ENCODE measurements at places on chromosomes 7 and 10.

GRCh38 chr7:128404143-128404681, 5.6 kb downstream of the IMPDH1 start:
- no peak for DNase-seq

- DNase-seq: no peak
Observed at GRCh38 chr7:105365541-105366534, 22.9 kb downstream of the SRPK2 start.

- DNase-seq: no peak
Observed at GRCh38 chr7:126755381-126755780, 497.4 kb downstream of the GRM8 start.

DNA sequence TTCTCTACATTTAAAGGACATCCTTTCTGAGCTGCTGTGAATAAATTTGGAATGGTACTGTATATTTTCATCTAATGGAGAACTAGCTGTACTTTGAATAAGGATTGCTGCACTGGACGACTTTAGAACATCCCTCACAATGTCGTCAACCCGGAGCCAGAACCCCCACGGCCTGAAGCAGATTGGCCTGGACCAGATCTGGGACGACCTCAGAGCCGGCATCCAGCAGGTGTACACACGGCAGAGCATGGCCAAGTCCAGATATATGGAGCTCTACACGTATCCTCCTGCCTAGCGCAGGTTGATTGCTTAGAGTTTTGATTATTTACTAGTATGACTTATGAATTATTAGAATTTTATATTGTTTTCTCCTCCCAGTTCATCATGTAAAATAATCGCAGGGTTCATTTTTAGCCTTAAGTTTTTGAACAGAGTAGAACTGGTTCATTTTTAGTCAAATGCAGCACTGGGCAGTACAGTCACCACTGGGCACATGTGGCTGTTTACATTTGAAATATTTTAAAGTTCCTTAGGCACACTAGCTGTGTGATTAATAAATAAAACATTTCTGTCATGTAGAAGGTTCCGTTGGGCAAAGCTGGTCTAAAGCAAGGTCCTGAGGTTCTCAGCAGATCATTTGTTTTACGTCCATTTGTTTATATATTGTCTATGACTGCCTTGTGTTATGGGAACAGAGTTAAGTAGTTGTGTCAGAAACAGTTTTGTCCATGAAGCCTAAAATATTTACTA, 31.5 kb downstream of the CUL1 start:
- DNase-seq: no peak

- no peak for DNase-seq
Observed at GRCh38 chr10:124534826-124535601, 73.4 kb downstream of the LHPP start.

GRCh38 chr10:98382691-98383101, 32.3 kb downstream of the PYROXD2 start:
- DNase-seq: no peak

GRCh38 chr10:77082601-77083252, 554.9 kb downstream of the KCNMA1 start:
- DNase-seq: no peak

GRCh38 chr7:34211018-34211417, 305.7 kb downstream of the BMPER start:
- no peak for DNase-seq

- no peak for DNase-seq
Observed at GRCh38 chr7:141225916-141226618, 152.2 kb downstream of the TMEM178B start.

DNA sequence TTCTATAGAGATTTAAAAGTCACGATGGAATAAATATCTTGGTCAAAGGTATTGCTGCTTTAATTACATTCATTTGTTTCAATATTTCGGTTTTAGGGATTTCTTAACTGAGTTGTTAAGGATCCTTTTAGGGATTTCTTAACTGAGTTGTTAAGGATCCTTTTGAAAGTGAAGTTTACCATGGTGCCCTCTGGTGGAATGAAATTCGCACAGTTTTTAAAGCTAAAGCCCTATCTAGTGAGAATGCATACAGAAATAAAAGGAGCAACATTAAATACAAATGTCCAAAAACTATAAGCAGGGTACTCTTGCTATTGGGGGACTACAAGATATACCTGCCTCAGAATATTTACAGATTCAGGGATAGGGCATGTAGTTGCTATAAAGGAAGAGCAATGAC, 193.7 kb downstream of the RNLS start:
- DNase-seq: peak; percentile 66

DNA sequence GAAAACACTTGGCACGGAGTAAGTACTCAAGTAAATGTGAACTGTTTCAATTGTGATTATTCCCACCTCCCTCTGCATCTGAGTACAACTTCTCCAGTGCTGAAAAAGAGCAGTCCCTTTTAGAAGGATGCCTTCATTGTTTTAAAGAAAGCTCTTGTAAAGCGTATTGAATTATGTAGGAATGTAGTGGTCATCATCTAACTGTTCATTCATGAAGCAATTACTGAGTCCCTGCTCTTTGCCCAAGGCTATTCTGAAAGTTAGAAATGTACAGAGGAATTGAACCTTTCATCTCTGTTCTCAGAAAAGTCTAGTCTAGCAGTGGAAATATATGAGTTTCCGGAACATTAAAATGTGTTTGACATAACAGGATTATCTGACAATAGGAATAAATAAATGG, 127.8 kb downstream of the CACNB2 start:
- no peak for DNase-seq

DNA sequence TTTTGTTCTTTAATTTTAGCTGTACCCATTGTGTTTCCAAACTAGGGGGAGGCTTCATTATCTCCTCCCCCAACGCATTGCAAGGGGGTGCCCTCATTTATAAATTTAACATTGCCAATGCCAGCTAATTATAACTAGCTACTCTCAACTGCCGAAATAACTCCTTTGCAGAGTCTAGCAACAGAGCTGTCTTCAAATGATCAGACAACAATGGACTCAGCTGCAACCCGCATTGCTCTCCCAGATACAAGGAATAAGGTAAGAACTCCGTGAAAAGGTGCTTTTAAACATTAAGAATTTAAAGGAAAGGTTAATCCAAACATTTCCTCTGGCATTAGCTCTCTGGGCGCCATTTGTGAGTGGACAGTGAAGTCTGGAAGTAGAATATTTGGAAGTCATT, 116.2 kb downstream of the GFRA1 start:
- DNase-seq: no peak

- DNase-seq: no peak
Observed at GRCh38 chr7:96870185-96870584, 135.2 kb upstream of the DLX6 start.

GRCh38 chr7:52079726-52080125, 763.1 kb upstream of the COBL start:
- no peak for DNase-seq

- no peak for DNase-seq
Observed at GRCh38 chr10:101495324-101495925, 92.6 kb downstream of the POLL start.

- DNase-seq: no peak
Observed at GRCh38 chr7:110854651-110855050, 236.3 kb upstream of the LRRN3 start.

GRCh38 chr7:122887198-122887597, 938 bp upstream of the CADPS2 start:
- DNase-seq: no peak

GRCh38 chr10:27893358-27893954, 105.4 kb downstream of the ODAD2 start:
- DNase-seq: no peak

DNA sequence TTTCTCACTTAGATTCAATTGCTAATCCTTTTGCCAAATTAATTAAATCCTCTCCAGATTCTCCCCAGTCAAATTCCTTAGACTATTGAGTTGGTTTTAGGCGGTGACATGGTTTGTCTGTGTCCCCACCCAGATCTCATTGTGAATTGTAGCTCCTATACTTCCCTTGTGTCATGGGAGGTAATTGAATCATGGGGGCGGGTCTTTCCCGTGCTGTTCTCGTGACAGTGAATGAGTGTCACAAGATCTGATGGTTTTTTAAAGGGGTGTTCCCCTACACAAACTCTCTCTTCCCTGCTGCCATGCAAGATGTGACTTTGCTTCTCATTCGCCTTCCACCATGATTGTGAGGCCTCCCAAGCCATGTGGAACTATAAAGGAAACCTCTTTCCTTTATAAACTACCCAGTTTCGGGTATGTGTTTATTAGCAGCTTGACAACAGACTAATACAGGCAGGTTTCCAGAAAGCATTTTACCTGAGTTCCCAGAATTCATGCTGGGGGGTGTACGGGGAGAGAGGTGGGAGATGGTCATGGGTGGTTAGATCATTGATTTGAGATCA, 44.7 kb upstream of the GARS1 start:
- no peak for DNase-seq

DNA sequence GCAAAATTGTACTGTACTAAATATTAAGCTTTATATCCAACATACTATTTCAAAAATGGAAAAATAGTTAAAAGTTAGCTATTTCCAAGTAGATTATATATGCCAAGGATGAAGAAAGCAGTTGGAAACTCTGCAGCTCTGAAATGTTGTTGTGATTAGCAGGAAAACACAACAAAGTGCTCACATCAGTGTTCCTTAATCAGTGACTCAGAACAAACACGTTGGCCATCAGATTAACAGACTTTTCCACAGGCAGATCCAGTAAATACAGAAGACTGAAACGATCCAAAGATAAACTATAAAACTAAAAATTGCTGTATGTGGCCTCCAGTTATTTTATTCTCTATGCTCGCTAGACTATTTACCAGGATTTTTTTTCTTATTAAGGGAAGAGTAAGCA, 99.6 kb upstream of the SEMA3D start:
- no peak for DNase-seq

DNA sequence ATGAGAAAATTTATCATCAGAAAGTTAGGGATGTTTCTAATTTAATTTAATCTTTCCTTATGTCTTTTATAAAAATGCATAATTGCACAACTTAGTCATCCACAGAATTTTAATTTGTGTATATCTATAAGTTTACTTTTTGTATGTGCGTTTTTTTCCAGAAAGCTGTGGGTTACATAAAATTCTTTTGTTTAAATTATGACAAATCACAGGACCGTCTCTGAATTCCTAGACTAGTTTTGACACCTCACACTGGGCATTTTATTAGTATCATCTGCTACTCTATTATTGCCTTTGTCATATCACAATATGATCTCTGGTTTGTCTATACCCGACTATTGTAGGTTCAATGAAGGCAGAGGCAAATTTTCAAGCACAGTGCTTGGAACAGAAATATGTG, 482.4 kb upstream of the SEMA3D start:
- no peak for DNase-seq

DNA sequence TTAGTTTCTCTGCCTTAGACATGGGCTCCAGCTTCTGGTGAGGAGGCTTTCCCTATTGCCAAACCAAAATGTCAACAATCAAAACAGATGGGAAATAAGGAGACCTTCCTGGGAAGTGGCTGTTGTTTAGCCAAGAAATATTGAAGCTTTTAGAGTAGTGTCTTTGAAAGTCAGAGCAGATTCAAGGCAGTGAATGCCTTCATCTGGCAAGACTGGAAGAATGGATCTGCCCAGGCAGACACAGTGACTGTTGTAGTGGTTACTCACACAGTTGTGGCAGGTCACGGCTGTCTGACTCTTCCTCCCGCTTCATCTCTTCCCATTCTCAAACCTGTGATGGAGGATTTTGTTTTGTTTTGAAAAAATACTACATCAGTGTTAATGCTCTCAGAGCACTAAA, 154.1 kb upstream of the ADO start:
- no peak for DNase-seq

GRCh38 chr10:36515319-36515718, 610.1 kb upstream of the ANKRD30A start:
- no peak for DNase-seq

DNA sequence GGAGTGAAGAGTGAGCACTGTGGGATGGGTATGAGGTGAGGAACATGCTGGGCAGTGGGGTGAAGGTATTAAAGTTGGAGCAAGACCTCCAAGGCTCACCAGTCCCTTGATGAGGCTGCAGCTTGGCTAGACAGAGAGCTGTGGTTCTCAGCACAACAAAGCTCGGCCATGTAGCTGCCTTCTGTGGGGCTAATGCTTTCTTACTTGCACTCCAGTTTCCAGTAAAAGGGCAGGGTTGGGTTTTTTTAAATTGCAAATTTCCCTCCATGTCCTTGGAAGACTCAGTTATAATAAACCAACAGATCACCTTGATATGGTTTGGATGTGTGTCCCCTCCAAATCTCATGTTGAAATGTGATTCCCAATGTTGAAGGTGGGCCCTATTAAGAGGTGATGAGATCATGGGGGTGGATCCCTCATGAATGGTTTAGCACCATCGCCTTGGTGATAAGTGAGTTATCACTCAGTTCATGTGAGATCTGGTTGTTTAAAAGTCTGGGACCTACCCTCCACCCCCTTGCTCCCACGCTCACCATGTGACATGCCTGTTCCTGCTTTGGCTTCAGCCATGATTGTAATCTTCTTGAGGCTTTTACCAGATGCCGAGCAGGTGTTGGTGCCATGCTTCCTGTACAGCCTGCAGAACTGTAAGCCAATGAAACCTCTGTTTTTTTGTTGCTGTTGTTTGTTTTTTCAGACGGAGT, 55.9 kb downstream of the ATXN7L1 start:
- no peak for DNase-seq

DNA sequence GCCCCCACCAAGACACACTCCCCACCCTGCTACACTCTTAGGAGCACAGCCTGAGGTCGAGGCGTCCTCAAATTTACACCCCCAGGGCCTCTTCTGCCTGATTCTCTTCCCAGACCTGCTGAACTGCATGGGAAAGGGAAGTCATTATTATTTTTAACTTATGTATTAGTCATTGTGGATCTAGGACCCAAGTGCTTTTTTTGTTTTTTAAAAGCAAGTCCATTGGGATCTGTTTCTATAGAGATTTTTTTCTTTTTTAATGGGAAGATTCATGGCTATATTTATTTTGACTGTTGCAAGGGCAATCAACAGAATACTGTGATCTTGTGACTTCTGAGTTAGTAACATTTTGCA, 203.8 kb downstream of the ZMYND11 start:
- no peak for DNase-seq

DNA sequence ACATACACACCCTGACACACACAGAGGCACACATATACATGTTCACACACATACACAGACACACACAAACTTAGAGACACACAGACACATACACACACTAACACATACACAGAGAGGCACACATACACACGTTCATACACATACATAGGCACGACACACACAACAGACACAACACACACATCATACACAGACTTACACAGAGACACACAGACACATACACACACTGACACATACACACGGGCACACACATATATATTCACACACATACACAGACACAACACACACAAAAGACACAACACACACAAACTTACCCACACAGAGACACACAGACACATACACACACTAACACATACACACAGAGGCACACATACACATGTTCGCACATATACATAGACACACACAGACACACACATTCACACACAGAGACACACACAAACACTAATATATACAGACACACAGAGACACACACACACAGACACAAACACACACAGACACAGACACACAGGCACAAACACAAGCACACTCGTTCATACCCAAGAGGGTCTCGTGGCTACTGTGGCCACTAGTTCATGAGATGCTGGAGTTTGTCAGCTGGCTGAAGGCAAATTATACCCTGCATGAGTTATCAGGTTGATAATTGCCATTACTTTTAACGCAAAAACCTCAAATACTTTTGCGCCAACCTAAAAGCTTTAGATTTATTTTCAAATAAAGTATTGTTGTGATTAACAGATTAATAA, 17.7 kb upstream of the KLF6 start:
- DNase-seq: no peak

- DNase-seq: no peak
Observed at GRCh38 chr10:21749788-21750187, 215.8 kb downstream of the MLLT10 start.

All from CD4-positive, alpha-beta T cell treated with Interleukin-10 for 1 hour (primary cell).